ENCODE measurements at places on chromosomes 11 and 22.

- DNase-seq: no peak
Measured at GRCh38 chr11:107567739-107568335, 2.3 kb upstream of the ALKBH8 start.

GRCh38 chr11:113023228-113023627, 62.0 kb downstream of the NCAM1 start:
- DNase-seq: no peak

DNA sequence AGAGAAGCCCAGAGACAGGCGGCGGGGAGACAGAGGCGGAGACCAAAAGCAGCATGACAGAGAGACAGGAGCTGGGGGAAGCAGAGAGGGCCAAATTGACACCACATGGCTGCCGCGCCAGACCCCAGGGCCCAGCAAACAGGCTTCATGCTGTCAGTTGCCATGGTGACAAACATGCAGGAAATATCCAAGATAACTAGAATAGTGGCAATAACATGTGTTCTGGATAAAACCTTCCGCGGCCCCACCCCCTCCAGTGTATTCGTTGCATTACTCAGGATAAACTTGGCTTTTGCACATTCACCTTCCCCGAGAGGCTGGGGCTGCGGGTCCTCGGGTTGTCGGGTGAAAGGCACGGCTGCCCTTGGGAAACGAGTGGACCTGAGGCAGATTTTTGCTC, 49.9 kb upstream of the CDON start:
- DNase-seq: no peak

DNA sequence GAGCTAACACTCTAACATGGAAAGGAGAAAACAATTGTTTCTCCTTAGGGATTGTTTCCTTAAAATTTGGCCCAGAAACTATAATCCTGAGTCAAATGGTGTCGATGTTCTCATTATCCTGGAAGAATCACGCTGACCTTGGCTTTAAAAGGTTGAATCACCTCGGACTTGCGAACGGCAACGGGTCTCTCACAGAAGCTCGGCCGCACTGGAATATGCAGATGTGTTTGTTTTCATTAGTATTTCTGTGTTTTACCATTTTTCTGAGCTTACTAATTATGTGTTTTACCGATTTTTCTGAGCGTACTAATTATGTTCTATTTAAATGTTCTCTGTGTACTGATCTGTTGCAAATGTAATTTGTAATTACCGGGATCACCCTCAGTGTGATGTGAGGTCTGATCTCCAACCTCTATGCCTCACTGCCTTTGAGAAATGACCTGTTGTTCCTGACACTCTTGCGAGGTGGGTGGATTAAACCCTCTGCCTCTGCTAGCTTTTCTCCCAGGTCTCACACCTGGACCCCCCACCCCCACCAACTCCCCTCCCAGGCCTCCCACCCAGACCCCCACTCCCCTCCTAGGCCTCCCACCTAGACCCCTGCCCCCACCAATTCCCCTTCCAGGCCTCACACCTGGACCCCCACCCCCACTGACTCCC, 38.3 kb upstream of the BRSK2 start:
- DNase-seq: peak; percentile 34

DNA sequence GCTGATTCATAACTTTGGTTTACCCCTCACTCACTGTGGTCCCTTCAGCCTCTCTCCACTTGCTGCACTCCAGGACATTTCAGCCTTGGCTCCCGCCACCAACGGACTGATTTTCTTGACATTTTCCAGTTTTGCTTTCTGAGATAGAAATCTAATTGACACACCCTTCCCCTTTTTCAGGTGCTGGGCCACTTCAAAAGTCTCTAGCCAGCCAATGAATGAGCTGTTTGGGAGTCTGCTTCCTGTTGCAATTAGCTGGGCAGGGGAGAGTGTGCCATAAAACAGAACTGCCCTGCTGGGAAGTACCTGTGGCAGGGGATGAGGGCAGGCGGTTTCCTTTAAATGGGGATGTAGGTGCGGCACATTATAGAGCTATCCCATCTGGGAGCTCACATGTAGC, 21.1 kb upstream of the PLET1 start:
- DNase-seq: no peak

DNA sequence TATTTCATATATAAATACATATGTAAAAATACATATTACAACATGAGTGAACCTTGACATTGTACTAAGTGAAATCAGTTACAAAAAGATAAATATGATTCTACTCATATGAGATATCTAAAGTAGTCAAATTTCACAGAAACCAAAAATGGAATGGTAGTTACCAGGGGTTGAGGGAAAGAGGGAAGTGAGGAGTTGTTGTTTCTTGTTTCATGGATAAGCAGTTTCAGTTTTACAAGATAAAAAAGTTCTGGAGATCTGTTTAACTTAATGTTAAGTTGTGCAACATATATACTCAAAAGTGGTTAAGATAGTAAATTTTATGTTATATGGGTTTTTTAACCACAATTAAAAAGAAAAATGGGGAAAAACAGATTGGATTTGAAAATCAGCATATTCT, 107.7 kb downstream of the ELP4 start:
- no peak for DNase-seq

GRCh38 chr22:22800716-22801115, 86.9 kb upstream of the IGLL5 start:
- no peak for DNase-seq

GRCh38 chr22:42714768-42715390, 5.8 kb downstream of the A4GALT start:
- no peak for DNase-seq

GRCh38 chr11:3144296-3145205, 20.6 kb downstream of the OSBPL5 start:
- no peak for DNase-seq

- DNase-seq: no peak
Measured at GRCh38 chr22:19974268-19974861, 32.7 kb upstream of the TXNRD2 start.

GRCh38 chr11:457111-457760, 7.2 kb downstream of the PTDSS2 start:
- DNase-seq: no peak

DNA sequence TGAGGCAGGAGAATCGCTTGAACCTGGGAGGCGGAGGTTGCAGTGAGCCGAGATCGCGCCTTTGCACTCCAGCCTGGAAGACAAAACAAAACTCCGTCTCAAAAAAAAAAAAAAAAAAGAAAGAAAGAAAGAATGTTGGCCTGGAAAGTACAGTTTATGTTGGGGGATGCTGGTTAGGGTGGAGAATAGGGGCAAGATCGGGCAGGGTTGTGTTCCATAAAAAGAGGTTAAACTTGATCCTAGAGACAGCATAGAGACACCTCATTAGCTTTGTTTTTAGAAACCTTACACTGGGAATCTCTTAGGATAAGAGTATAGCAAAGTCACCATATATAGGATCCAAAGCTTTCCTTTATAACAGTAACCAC, 1.9 kb upstream of the FTH1 start:
- DNase-seq: no peak

- no peak for DNase-seq
Measured at GRCh38 chr11:71446942-71447688, 1.1 kb downstream of the DHCR7 start.

DNA sequence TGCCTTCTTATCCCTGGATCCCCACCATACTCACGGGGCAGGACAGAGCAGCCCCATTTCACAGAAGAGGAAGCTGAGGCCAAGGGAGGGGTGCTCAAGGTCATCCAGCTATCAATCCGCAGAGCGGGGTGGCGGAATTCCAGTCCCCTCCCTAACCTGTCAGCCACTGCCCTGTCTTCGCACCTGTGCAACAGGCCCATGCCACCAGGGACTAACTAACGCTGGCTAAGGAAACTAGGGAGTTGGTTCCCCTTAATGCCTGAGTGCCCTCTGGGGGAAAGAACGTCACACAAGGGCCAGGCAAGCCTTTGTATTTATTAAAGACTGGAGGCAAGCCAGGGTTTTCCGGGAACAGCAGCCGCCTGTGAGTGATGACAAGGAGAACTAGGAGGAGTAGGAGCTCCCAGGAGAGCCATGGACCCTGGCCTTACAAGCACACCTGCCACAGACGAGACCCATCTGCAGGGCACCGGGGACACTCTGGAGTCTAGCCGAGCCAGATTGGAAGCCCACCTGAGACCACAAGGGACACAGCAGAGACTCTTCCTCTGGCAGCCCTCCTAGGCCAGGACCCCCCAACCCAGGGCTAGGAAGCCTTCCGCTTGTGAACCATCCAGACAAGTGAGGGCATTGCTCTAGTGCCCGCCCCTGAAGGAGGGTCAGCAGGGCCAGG, 64.4 kb downstream of the MYH9 start:
- no peak for DNase-seq

GRCh38 chr11:42237701-42238235, 778.3 kb upstream of the LRRC4C start:
- no peak for DNase-seq

DNA sequence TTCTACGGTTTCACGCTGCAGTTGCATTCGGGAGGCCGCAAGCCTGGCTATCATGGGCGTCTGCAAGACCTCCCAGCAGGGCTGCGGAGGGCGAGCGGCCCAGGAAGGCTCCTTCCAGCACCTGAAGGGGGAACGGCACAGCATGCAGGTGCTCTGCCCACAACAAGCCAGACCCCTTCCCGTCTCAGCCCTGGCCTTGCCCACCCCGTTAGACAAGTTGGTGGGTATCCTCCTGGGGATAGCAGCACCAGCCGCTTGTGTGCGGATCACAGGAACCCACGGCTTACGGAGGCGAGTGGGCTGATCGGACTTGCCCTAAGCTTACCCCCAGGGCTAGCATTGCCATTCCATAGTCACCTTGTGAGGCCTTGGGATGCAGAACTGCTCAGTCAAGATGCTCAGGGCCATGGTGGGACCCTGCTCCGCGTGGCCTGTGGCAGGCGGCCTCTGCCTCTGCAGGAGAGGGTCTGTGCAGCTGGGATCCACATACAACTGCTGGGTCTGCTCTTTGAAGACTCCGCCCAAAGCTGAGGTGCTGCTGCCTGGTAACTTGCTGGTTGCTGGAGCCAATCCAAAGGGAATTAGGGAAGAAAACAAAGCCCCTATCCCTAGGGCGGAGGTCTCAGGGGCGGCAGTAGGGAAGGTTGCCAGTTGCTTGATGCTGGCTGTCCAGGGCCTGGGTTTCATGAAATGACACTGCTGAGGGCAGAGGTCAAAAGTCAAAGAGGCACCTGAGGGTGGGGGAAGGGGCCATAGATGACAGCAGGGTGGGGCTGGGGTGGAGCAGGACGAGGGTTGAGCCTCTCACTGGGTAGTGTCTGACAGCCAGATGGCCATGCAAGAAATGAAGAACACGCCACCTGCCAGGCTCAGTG, 1.4 kb upstream of the OSBPL5 start:
- no peak for DNase-seq

GRCh38 chr22:35311551-35311999, 11.9 kb downstream of the TOM1 start:
- no peak for DNase-seq

DNA sequence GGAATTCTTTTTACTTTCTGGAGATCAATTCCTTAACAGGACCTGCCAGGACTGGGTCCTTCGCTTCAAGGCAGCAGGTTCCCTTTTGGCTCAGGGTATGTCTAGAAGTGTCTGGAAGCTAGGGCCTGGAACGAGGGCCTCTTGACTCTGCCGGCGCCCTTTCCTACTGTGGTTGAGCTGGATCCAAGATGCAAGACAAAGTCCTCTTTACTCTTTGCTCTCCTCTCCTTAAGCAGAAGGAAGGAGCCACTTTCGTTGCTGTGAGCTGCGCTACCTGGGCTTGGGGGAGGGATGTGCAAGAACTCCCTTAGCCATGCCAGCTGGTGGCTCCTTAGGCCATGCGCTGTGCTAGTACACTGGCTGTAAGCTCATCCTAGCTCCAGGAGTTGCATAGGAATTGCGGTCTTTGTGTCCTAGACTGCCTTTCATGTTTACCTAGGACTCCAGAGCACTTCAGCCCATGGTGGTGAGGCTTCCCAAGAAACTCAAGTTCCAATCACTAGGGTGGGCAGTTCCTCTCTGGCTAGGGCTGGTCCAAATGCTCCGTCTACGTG, 18.1 kb downstream of the GLB1L2 start:
- no peak for DNase-seq

DNA sequence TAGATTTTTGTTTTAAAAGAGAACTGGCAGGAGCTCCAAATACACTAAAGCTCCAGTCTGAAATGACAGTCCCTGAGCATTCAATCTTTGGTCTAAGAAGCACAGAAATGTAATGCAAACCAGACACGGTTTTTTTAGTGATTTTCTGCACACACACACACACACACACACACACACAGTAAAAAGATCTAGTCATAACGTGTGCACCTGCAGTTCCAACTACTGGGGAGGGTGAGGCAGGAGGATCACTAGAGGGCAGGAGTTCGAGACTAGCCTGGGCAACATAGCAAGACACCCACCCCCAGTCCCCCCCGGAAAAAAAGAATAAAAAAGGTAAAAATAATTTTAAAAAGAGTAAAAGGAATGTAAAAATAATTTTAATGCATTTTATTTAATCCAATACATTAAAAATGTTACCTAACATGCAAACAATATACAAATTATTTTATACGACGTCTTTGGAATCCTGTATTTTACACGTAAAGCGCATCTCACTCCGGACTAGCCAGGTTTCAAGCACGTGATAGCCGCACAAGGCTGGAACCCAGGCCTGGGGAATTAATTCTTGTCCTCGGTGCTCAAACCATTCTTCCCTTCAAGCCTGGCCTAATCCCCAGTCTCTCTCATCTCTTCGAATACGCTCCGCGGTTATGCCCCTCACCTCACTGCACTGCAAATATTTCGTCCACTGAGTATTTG, 762 bp upstream of the TBC1D22A start:
- peak; percentile 42 for DNase-seq

DNA sequence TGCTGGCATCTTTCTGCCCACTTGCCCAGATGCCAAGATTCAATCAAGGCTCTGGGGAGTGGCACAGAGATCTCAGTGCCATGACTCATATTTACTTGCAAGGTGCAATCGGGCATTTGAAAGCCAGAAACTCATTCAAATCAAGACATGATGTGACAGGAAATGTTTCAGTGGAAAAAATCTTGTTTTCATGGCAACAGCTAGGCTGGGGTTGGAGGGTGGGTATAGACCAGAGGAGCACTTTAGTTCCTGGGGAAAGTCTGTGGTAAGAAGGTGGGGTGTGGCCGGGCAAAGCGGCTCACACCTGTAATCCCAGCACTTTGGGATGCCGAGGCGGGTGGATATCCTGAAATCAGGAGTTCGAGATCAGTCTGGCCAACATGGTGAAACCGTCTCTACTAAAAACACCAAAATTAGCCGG, 1.2 kb downstream of the MAJIN start:
- peak; percentile 49 for DNase-seq

DNA sequence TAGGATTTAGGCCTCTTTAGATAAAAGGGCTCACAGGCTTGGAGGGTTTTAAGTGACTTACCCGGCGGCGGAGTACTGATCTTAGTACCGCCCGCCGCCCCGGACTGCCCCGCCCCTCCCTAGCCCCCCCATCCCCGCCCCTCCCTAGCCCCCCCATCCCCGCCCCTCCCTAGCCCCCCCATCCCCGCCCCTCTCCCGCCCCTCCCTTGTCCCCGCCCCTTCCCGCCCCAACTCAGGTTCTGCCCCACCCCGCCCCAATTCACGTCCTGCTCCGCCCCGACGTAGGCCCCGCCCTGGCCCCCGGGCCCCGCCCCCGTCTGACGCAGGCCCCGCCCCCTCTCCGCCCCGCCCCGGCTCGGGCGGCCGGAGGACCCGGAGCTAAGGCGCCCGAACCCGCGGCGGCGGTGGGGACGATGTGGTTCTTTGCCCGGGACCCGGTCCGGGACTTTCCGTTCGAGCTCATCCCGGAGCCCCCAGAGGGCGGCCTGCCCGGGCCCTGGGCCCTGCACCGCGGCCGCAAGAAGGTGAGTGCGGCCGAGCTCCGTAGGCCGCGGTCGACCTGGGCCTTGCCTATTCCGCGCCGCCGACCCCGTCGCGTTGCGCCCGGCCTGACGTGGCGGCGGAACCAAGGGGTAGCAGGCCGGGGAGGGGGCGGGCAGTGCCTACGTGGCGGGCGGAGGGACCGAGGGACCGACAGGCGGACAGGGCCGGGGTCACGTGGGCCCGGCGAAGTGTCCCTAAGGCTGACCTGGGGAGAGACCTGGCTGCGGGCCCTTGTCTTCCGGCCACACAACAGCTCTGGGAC, at the start of gene SCYL1:
TSS of gene SCYL1 (plus strand) at position 343 of the 805 bp plus-strand sequence. CDS start at position 414, 71 bp downstream.
- peak; percentile 82 for DNase-seq

Data from activated CD4-positive, alpha-beta T cell treated with anti-CD3 and anti-CD28 coated beads for 48 hours (primary cell).